ENCODE measurements at places on chromosomes 5 and 9.

DNA sequence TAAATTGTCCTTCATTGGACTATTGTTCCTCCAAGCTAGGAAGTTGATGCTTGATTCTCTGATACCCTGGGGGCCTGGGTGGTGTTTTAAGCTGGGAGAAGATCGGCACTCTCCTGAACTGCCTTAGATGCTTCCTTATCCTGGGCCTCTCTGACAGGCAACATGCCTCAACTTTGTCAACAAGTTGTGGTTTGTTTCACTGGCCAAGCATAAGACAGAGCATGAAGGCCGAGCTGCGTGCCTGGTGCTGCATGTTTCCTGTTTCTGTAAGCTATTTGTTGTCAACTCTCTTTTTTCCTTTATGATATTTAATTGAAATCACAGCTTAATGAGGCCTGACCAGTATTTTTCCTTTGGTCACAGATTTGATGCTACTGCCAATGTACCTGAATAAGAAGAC, 187.6 kb upstream of the TNC start:
- no peak for DNase-seq

DNA sequence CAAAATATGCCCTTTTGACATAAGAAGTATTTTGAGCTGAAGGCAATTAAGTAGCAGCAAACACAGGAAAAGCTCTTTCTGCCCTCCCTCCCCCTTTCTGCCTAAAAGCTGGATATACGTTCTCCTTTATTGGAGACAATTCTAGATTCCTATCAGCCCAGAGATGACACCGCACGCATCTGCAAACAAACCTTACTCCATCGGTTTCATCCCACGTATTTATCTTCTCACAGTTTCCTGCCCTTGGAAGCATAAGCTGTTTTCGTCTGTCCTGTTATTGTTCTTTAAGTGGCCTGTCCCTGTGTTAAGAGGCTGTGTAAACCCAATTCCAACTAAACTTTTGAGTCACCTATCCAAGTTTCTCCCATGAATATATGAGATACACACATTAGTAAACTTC, 11.8 kb downstream of the TBC1D9B start:
- DNase-seq = no peak

DNA sequence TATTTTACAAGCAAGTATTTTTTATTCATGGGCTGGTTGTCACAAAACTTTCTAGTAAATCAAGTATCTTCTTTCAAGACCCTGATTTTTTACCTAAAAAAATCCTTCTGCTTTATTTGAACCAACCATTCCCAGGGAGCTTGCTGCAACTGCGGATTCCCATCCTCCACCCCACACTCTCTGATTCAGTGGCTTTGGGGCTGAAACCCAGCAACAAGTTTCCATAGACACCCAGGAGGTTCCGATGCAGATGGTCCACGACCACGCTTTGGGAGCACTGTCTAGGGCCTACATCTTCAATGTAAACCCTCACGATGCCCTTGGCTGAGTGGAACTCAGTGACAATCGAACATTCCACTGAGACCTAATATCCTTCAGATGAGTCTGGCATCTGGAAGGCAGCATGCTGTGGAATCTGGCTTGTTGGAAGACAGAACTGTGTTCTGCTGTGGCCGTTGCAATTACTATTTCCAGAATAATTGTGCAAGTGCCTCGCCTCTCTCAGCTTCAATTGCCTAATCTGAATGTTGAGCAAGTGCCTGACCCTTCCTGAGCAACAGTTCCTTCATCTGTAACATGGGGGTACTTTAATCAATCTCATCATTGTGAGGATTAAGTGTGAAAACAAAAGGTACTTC, 105.1 kb downstream of the INSYN2B start:
- no peak for DNase-seq

DNA sequence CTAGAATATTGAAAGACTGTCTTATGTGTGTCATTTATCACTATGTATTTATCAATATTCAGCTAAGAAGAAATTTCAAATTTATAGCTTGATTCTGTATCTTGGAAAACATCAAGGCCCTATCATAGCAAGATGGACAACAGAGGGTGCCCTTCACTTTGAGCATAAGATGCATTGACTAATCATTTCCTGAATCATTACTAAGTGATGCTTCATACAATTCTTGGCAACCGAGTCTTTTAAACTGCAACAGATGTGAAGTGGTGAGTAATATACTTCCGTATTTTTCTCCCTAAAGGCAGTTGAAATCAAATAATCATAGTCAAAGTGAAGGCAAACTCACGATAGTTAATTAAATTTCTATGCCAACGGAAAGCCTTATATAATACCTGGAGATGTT, 318.6 kb upstream of the RGMB start:
- no peak for DNase-seq

GRCh38 chr5:61362796-61363368, 30.8 kb downstream of the ZSWIM6 start:
- no peak for DNase-seq

DNA sequence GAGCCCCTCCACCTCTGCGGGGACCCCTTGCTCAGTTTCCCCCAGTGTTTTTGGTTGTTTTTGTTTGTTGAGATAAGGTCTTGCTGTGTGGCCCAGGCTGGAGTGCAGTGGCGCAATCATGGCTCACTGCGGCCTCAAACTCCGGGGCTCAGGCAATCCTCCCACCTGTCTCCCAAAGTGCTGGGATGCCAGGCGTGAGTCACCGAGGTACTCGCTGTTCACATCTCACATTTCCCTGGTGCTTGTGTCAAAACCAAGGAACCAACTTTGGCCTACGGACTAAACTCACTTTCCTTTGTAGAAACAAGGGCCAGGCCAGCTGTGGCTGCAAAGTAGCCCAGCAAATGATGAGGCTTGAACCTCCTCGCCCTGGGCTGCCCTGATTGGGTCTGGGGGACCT, 9.7 kb upstream of the AJM1 start:
- DNase-seq = no peak

GRCh38 chr9:89461265-89461664, 36.6 kb downstream of the SEMA4D start:
- no peak for DNase-seq

GRCh38 chr5:50745221-50745910, 78.9 kb downstream of the PARP8 start:
- DNase-seq = no peak

- no peak for DNase-seq
Measured at GRCh38 chr5:73391441-73391881, 57.1 kb downstream of the FOXD1 start.

Measured in frontal cortex (tissue), 4 donors.